ENCODE measurements at places on chromosomes 2 and 18.

- DNase-seq = no peak
These were observed 799 bp upstream of the KIF1A start for GRCh38 chr2:240820607-240821428.

- no peak for DNase-seq
These were observed 35.8 kb downstream of the SCTR start for GRCh38 chr2:119488245-119489214.

DNA sequence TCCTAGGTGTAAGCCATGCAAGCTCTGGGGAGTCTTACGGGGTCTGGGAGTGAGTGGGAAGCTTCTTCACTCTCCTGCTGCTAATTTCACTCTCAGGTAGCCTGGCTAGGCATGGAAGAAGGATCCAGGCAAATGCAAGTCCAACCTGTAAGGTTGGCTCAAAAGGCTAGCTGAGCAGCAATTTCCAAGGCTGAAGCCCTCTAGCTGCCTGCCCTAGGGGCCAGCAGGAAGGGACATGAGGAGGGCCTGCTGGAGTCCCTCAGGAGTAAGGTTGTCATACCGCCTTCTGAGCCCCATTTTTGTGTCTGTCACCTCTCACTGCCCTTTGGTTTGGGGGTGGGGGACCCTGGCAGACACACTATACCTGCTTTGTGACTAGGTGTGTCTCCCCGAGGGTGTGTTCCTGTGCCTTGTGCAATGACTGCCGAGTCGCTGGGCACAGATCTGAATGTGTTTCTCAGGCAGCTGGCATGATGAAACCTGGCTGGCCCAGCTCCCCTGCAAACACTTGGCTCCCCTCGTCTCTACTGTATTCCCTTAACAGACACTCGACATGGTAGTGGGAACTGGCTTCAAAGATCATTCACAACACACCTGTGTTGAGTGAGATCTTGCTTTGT lies 123.9 kb upstream of the FAM136A start:
- DNase-seq = no peak

- no peak for DNase-seq
These were observed 17.4 kb downstream of the ZNF24 start for GRCh38 chr18:35326695-35327387.

DNA sequence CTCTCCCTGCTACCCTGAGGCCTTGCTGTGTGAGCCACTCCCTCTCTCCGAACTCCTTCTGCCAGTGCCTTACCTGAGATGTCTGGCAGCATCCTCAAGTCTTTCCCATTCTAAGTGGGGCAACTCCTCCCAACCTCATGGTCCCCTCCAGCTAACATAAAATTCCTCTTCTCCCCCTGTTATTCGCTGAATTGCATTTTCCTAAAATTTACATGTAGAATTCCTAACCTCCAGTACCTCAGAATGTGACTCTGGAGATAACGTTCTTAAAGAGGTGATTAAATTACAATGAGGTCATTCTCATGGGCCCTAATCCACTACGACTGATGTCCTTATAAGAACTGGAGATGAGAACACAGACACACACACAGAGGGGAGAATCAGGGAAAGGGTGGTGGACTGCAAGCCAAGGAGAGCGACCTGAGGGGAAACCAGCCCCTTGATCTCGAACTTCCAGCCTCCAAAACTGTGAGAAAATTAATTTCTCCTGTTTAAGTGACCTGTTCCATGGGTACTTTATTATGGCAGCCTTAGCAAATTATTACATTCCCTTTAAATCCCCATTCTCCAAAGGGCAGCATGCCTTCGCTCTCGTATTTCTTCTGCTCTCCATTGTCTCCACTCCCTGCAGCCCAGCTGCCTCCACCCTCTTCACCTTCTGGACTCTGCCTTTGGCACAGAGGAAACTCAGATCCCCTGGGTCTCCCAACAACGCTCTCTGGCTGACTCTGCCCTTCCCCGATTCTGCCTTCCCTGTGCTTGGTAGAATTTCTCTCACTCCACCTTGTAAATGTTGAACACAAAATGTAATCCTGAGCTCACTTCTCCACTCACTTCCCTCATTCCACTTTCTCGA lies 70.5 kb downstream of the TGIF1 start:
- DNase-seq = no peak

GRCh38 chr2:98824256-98825019 lies 93.5 kb upstream of the MGAT4A start:
- DNase-seq = no peak

- DNase-seq = no peak
These were observed 4.9 kb upstream of the ST3GAL5 start for GRCh38 chr2:85893428-85894258.

GRCh38 chr2:63378589-63378988 lies 209.7 kb downstream of the WDPCP start:
- no peak for DNase-seq

GRCh38 chr2:179877601-179878364 lies 16.4 kb upstream of the ZNF385B start:
- DNase-seq = no peak

DNA sequence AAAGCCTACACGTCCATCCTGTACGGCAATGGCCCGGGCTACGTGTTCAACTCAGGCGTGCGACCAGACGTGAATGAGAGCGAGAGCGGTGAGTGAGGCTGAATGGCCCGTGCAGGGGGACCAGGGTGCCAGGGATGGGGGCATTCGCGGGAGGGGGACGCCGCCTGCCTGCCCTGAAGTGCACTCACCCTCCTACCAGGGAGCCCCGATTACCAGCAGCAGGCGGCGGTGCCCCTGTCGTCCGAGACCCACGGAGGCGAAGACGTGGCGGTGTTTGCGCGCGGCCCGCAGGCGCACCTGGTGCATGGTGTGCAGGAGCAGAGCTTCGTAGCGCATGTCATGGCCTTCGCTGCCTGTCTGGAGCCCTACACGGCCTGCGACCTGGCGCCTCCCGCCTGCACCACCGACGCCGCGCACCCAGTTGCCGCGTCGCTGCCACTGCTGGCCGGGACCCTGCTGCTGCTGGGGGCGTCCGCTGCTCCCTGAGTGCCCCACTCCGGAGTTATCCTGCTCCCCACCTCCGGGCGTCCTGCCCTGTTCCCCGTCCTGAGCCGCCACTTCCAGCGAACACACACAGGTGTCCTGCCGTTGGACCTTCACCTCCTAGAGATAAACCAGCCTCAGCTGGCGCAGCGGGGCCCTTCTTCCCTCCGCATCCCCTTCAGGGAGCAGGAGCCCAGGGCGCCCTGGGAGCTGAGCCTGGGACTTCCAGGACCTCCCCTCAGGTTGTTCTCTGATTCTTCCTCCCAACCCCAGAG lies 2.9 kb downstream of the ALPI start:
- no peak for DNase-seq

GRCh38 chr2:134118279-134119116 lies 135.4 kb upstream of the MGAT5 start:
- peak; percentile 78 for DNase-seq

- no peak for DNase-seq
These were observed 37.8 kb upstream of the SLC1A4 start for GRCh38 chr2:64951306-64951953.

DNA sequence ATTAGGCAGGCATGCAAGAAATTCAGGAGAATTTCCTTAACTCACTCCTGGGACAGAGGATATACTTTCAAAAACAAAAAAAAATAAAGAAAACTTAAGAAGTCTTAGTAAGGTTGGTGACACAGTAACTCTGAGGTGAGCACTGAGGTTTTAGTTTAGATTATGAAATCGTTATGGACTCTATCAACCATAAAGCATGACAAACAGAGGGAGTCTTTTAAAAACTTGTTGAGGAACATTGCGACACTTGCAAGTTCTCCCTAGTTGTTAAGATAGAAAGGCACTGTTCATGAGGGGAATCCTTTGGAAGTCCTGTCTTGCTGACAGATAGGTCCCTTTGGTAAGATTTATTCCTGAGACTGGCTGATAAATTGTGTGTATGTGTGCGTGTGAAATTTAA lies 194.3 kb upstream of the ERBB4 start:
- no peak for DNase-seq

DNA sequence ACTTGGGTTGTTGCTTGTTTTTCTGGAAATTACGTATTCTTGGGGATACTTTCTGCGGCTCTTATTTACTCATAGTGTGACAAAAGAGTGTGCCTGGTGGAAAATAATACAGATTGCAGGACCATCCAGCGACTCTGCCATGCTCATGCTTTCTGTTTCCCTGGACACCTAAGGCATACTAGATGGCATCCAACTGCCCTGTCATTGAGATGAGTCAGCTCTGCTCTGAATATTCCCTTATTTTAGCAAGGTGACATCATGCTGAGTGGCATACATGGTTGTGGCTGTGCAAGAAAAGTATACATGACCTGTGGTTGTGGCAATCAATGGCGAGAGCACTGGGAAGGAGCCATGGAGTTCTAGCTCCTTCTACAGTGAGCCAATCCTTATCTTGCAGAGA lies 471.0 kb downstream of the TMEM182 start:
- no peak for DNase-seq

DNA sequence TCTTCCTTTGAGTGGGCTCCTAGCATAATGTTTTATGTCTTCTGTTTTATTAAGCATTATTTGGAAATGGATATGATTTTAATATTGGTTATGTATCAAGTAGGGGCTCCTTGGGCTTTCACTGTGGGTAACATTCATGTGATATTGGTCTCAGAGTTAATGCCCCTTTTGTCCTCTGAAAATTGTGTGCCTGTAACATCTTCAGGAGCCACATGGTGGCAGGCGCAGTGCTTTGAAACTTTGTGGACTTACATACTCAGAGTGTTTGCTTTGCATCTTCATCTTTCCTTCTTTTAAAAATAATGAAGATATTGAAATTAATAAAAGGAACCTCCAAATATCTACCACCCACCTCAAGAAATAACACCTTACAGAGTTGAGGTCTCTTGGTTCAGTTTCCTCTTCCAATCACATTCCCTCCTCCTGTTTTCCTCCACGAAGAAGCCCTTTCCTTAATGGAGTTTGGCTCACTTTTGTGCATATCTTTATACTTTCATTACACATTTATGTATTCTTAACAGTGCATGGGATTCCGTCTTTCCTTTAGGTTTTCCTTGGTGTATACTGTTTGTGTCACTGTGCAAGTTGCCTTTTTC lies 73.5 kb downstream of the LIMS1 start:
- DNase-seq = no peak

DNA sequence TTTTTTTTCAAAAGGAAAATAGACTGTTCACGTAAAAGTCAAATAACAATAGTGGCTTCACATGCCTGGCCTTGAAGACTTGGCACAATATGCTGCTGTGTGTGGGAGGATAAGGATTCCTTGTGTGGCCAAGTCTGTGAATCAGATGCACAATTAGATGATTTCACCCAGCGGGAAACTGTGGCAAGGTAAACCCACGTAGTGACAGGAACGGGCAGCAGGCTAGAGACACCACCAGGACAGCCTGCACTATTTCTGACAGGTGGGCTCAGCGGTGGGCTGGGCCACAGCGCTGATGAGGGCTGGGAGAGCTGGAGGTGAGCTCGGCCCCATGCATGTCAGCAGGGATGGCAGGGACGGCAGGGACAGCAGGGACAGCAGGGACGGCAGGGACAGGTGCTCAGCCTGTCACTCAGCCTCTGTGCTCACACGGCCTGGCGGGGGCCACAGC lies 21.6 kb downstream of the SNORC start:
- no peak for DNase-seq

GRCh38 chr2:205482399-205483081 lies 199.8 kb upstream of the NRP2 start:
- DNase-seq = no peak

DNA sequence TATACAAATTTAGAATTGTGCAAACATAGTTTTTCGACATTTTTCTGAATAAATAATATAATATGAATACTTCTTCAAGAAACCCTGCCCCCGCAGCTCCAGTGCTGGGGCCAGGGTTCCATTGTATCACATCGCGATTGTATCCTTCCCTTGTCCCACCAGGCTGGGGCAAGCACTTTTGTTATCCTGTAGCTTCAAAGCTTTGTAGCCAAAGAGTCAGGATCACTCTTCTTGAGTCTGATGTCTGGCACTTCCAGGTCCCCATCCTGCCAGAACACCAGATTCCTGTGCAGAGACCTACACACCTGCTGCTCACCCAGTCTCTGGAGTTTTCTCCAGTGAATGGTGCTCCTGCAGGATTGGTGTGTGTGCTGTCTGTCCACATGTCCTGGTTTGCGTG lies 186.9 kb downstream of the ASB1 start:
- no peak for DNase-seq
